ENCODE measurements at places on chromosomes 7 and 10.
A peak's percentile ranks its signal among the peaks of the same experiment; 100 is the strongest.

DNA sequence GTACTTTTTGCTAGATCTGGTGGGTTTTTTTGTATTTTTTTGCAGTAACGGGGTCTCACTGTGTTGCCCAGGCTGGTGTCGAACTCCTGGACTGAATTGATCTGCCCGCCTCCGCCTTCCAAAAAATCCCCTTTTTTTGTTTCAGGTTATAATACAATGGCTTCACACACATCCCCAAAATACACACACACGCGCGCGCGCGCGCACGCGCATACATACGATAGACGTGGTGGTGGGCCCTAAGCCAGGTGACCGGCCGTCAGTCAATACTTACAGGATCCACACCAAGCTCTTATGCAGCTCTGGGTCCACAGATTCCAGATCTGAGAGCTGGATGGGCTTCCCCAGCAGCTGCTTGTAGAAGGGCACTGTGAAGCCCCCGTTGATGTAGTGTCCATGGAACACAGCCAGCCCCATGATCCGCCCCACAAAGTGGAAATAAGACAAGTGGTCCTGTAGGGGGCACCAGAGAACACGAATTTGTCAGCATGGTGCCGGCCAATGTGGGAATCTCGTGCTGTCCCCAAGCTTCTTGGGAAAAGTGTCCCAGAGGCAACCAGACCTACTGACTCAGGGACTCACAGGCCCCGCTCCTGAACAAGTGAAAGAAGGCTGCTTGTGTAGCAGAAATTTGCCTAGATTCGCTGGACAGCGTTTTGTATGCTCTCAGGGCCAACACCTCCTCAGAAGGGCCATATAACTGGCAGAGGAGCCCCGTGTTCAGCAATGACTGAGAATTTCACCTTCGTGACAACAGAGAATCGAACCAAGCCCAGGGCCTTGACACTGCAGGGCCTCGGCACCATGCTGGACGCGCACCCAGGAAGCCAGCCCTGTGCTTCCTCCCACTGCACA, 103.6 kb downstream of the SMURF1 start:
- peak; percentile 68 for DNase-seq

DNA sequence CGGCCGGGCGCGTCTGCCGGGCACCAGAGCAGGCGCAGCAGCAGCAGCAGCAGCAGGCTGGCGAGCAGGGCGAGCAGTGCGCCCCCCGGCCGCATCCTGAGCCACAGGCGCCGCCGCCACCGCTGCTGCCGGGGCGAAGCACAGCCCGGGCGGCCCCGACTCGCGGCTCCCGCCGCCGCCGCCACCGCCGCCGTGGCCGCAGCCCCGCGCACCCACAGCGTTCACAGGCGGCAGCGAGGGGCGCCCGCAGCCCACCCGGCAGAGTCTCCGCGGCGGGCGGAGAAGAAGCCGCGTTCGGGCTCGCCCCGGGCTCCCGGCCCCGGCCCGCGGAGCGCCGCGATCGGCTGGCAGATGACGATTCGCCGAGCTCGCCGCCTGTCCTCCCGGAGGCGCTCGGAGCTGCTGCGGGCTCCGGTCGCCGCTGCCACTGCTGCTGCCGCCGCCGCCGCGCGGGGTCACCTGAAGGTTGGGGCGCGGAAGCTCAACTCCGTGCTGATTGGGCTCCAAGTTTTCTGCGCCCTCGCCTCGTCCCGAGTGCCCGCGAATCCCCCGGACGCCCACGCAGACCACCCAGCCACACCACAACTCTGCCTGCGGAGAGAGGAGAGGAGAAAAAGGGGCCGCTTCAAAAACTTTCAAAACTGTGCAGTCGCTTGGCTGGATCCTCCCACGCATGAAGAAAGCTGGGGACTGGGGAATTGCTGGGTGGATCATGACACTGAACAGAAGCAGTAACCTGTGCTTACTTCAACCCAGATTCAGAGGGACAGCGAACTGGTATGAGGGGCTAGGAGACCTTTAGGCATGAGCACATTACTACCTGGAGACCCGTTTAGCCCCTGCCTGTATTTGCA, at the start of gene ST8SIA6:
Gene ST8SIA6 (minus strand): TSS at position 435 of the 854 bp plus-strand sequence. CDS start 340 bp downstream, at position 95.
- peak; percentile 52 for DNase-seq

- no peak for DNase-seq
These were observed 111.2 kb upstream of the KIF5B start for GRCh38 chr10:32167450-32167849.

DNA sequence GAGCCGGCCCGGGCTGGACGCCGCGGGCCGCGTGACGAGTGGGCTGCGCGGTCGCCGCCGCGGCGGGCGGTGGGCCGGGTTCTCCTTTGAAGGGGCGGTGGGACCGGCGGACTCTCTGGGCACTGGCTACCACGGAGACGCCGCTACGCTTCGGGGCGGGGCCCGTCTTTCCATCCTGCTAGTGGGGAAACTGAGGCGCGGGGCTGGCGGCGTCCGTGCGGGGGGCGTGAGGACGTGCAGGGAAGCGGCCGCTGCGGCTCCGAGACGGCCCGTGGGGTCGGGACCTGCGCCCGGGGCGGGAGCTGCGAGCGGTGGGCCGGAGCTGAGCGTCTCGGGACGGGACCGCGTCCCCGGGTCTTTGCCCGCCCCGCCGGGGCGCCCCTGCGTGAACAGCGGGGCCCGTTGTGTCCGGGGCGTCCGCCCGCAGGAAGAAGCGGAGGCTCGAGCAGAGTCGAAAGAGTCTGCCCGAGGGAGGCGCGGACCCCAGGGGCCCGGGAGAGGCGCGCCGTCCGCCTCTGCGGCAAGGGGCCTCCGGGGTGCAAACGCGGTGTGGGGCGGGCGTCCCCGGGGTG, 548 bp upstream of the BNIP3 start:
- peak; percentile 17 for DNase-seq

DNA sequence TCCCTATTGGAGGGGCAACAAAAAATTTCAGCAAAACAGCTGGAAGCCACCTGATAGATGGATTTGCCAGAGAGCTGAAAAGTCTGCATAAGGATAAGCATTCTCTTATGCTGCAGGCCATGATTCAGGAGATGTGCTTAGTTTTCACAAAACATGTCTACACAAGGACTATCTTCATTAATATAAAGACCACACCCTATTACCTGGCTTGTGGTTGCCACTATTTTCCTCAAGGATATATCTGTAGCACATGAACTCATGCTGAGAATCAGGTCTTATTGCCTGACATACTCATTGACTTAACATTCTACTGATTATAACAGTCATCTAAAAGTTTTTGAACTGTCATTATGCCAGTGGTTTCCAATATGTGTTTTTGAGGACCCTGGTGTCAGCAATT, 7.1 kb upstream of the COL17A1 start:
- DNase-seq = no peak

GRCh38 chr7:18684916-18685315, 189.4 kb downstream of the HDAC9 start:
- DNase-seq = no peak

GRCh38 chr7:90773269-90773668, 177.1 kb downstream of the CDK14 start:
- DNase-seq = no peak

DNA sequence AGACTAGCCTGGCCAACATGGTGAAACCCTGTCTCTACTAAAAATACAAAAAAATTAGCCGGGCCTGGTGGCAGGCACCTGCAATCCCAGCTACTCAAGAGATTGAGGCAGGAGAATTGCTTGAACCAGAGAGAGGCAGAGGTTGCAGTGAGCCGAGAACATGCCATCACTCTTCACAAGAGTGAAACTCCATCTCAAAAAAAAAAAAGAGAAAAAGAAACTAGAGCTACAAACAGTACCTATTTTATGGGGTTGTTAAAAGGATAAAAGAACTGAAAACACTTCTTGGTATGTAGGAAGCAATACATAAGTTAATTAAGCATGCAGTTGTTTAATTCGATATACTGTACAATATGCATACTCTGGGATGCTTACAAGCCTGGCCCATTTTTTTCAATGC, 216.9 kb downstream of the SORCS1 start:
- DNase-seq = no peak

DNA sequence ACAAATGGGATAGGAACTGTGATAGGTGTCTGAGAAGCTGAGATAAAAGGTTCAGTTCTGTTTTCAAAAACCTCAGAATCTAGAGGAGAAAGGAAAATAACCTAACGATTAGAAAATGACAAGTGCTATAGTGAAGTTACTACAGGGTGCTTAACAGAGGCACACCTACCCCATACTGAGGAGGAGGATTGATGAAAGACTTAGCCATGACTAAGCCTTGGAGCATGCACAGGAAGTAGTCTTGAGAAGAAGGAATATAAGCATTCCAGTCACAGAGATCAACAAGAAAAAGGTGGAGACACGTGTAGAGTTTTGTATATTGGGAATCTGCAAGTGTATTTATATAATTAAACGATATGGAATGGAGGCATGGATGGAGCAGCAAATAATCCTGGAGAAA, 1225.5 kb upstream of the CELF2 start:
- no peak for DNase-seq

GRCh38 chr10:121608469-121609190, 10.4 kb upstream of the FGFR2 start:
- peak; percentile 7 for DNase-seq

- no peak for DNase-seq
These were observed 3.0 kb upstream of the PSAP start for GRCh38 chr10:71854031-71854430.

DNA sequence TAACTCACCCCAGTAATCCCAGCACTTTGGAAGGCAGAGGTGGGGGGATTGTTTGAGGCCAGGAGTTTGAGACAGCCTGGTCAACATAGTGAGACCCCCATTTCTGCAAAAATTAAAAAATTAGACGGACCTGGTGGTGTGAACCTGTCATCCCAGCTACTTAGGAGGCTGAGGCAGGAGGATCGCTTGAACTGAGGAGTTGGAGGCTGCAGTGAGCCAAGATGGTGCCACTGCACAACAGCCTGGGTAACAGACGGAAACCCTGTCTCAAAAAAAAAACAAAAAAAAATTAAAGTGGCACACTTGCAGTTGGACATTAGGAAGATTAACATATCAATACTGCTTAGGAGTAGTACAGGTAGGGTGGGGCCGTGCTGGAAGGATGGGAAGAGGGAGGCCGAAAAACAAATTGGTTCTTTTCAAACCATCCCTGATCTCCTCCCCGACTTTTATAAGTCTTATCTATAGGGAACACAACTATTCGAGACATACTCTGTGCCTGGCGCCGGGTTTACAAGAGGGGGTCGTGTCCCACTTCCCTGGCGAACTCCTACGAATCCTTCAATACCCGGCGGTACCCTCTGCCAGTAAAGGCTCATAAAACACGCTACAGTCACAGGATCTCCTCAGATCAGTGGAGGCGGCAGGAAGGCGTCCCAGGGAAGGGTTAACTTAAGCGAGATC, 628 bp downstream of the TAF6 start:
- DNase-seq = no peak

DNA sequence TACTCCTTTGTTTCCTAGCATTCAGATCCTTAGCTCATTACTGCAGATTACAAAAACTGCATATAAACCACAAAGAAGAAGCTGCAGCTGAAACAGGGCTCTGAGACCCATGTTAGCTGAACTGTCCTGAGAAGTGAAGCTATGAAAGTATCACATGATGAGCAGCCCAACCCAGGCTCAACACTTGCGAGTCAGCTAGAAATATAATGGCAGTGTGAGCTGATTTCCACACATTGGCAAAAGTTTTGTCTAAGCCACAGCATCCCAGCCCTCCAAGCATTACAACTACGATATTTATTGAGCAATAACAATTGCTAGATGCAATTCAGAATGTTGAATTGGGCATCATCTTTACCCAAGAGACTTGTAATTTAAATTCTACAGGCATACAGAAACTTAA, 34.5 kb upstream of the SKAP2 start:
- DNase-seq = no peak

DNA sequence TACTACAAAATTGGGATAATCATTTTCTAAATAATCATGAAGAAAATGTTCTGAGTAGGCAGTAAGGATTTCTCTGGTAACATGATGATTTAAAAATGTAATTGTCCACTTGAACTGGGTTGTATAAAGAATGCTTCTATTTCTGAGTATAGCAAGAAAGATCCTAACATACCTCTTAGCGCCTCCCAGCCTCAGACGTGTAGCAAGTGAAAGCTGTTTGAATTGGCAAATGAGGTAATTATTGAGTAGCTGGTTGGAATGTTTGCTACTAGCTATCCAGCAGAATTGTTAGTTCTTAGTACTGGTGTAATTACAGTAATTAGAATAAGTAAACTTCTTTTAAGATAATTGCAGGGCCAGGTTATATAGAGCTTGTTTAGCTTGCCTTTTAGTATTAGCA, 47.9 kb downstream of the SEPTIN7 start:
- no peak for DNase-seq

DNA sequence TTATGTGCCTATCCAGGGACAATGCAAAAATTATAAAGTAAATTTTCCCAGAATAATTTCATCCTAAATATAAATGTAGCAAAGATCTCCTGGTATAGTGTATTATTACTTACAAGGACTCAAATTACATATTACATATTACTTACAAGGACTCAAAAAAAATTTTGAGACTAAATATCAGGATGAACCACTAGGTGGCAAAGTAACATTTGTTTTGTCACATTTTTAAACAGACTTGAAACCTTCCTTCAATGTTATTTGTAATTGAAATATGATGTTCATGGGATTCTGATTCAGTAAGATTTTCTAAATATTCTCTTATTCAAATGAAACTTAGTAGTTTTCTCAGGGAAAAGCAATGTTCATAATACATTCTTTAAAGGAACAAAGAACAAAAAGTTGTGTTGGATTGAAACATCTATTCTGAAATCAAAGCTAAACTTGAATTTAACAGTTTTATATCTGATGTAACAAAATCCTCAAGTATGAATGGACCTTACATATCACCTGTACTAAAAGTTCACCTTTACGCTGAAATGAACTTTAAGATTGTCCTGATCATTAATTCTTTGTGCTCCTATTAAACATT, 74.3 kb upstream of the GNAI1 start:
- DNase-seq = no peak

- DNase-seq = no peak
These were observed 125.7 kb downstream of the ADCY1 start for GRCh38 chr7:45699726-45700390.

GRCh38 chr7:128053023-128053422, 21.8 kb upstream of the LRRC4 start:
- no peak for DNase-seq

DNA sequence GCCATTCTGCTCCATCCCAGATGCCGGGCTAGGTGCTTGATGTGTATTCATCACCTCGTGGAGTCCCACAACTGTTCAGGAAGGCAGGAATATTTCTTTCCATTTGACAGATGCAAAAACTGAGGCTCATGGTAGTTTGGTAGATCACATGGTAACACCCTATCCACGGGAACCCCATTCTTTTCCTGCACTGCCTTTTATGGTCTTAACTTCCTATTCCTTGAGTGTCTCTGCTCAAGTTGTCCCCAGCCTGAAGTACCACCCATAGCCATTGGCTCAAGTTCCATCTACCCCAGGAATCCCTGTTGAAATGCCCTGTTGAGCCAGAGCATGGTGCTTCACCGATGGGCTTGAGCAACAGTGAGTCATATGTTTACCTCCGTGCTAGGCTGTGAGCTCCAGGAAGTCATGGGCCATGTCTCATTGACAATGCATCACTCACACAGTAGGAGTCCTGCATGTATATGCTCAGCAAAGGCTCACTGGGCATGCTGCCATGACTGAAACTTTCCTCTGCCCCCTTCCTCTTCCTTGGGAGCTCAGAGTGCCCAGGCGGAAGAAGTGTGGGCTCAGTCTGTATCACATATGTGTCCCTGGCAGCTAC, 71.7 kb upstream of the ADAM12 start:
- no peak for DNase-seq
